ENCODE measurements at places on chromosomes 16 and 17.

DNA sequence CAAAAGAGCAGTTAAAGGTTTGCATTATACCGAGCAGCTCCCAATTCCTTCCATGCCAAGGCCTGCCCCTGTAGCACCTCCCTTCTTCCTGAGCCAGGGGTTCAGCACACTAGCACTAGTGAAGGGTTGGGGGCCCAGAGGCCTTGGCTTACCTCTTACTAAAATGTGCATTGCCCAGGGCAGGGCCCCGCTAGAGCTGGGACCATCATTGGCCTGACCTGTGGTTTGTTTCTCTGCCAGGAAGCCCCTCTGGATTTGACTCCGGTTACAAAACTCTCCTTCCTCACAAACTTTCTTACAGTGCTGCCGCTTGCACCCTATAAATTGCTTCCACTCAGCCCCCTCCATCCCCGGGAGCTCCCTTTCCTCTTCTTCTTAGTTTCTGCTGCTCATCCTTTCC lies 33.8 kb downstream of the MPRIP start:
- DNase-seq, result no peak

DNA sequence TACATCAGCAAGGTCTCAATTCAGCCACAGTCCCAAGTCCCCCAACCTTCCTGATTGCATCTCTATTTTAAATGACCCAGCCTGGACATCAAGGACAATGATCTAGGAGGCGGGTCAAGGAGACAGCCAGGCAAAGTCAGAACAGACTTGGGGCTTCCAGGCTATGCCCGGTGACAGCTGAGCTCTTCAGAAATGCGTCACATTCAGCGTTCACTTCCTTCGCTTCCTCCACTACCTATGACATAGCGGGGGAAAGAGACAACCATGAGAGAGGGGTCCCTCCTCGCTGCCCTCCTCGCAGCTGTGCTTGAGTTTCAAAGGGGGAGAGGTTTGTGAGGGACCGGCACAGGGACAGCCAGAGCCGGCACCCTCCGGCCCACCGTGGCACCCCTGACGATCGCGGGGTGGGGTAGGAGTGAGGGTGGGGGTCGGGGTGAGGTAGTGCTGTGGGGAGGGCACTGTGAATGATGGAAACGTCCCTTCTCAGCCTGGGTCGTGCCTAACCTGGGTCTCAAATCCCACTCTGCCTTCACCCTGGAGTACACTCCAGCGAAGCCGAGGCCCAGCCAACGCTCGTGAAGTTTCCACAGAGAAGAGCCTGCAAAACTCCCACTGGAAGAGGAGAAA lies 12.3 kb upstream of the LGALS3BP start:
- no peak for DNase-seq

DNA sequence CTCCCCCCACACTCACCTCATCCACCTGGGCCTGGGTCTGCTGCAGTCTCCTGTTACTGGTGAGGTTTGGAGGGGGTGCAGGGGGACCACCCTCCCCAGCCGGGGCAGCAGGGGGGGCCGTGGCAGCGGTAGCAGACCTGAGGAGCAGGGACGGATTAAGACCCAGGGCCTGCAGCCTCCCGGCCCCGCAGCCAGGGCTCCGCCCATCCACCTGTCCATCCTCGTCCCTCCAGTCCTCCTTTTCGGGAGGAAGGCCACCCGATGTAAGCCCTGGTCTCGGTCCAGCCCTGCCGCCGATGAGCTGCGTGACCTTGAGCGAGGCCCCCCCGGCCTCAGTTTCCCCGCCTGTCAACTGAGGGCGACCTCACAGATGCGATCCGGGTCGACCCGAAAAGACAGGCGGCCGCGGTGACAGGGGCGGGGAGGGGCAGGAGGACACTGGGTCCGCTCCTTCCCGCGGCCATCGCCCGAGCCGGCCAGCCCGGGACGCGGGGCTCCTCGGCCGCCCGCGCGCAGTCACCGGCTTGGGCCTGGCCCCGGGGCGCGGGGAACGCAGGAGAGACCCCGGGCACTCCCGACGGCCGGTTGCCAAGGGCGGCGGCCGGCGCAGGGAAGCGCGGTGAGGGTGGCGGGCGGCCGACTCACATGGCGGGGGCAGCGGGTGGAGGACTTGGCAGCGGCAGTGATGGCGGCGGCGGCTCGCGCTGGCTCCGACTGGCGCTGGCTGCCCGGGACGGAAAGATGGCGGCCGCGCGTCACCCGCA lies at the start of gene VAMP2:
VAMP2 (minus strand) TSS at position 716 of the 764 bp plus-strand sequence; CDS start at position 647, 69 bp downstream.
- peak; percentile 82 for DNase-seq

GRCh38 chr16:49838441-49839016 lies 17.4 kb downstream of the ZNF423 start:
- DNase-seq, result no peak

- no peak for DNase-seq
Observed at GRCh38 chr16:11251525-11252481, 4.2 kb downstream of the SOCS1 start.

GRCh38 chr16:84074721-84075120 lies 32.1 kb upstream of the SLC38A8 start:
- no peak for DNase-seq

DNA sequence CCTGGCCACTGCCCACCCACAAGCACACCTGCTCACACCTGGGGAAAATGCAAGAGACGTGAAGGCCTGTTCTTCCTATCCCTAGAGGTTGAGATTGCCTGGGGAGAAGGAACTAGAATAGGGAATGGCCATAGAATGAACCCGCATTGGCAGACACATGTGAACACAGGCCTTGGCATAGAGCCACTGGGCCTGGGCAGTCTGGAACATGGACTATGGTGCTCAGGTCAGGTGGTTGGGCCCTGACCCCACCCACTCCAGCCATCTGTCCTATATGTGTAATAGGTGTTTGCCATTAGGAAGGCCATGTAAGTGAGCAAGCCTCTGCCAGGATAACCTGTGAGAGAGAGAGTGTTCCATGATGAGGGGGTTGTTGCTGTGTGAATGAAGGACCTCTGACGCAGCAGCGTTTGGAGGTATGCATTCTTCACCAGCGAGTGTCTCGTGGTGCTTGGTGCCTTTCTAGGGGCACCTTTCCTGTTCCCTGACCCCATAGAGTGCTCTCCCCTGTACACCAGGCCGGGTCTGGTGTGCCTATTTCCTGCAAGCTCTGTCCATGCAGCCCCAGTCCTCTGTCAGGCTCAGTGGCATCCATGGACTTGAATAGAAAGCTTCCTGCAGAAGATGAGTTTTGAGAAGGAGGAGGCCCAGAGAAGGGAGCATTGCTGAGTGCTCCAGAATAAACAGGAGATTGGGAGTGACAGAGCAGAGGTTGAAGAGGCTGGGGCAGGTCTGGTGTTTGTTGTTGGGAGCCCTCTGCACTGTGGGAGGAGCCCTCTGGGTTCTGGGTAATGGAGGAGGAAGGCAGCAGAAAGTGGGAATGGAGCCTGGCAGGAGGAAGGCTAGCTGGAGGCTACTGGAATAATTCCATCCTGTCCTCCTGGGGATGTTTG lies 15.6 kb downstream of the CTRL start:
- DNase-seq, result no peak

DNA sequence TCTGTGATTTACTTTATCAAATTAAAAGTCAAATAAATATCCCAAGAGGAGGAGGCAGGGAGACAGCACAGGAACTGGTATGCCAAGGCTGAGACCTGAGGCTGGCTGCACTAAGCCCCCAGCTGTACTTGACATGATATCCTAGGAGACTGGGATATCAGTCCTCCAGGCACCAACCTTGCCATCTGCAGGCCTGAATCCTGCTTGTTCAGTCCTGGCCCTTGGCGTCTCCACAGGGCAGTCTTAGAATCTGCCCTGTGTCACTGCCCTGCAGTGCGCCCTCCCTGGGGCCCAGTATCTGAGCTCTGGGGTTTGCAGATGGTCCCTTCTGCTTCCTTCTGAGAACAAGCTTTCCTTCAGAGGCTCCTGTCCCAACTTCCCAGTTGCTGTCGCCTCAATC lies 75.9 kb downstream of the HS3ST3A1 start:
- DNase-seq, result no peak

DNA sequence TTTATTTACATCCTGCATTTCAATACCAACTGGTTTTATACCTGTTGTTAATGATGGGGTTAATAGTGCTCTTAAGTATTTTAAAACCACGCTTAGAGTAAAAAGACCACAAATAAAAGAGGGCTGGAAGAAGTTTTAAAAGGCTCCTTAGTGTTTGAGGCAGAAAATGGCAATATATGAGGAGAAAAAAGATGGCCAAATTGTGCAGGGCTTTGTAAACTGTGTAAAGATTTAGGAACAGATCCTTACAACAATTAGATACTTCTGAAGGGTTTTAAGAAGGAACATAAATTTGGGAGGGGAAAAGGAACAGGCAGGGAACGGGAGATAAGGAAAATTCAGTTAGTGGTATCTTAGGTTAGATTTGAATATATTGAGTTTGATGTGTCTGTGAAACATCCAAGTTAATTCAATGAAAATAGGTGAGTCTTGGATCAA lies 12.7 kb downstream of the CDC27 start:
- DNase-seq, result no peak

DNA sequence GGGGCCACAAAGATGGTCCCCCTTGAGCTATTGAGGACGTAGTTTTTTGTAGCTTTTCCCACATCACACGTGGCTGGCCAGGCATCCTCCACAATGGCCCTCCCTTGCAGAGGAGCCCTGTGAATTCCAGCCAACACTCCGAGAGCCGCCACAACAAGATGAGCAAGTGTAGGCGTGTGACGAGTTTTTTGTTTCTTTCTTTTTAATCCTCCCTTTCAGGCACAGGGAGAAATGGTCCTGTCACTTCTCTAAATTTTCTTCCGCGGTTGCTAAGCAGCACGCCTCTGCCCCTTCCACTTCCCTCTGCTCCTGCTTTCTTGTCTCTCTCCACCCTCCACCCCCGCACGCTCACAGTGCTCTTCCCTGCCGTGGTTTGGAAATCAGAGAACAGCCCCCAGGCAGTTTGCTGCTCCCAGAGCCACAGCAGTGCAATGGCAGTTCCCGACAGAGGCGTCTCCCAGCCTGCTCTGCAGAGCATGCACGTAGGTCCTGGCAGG lies 68.0 kb upstream of the MRTFB start:
- DNase-seq, result peak; percentile 14

DNA sequence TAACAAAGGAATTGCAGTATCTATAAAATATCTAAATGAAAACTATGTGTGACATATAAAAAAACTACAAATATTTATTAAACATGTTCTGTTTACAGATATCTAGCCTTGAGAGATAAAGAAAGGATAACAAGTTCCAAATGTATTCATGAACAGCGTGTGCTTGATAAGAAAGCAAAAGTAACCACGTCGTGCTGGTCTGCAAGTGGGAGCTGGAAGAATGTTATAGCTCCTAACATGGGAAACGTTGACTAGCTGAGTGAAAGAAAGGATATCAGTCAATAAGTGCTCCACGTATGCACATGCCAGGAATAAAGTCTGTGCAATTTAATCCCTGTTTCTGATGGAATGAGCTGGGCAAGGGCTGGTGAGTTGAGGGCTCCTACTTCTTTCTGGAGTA lies 71.2 kb upstream of the CDYL2 start:
- no peak for DNase-seq

DNA sequence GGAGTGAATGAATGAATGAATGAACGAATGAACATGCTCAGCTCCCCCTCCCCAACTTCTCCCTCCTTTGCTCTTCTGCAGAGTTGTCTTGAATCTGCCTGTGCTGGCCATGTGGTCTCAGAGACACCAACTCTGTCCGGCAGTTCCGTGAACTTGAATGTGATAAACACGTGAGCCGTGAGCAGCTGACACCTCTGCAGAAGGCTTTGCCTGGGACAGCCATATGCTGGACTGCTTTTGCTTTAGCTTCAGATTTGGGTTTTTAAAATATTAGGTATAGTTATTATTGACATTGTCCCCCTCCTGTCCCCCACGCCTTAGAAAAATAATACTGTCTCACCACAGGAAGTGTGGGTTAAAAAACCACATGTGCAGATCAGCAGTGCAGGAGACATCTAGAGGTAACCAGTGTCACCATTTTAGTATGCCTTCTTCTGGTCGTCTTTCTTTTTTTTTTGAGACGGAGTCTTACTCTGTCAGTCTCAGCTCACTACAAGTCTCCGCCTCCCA lies 83.8 kb downstream of the ABCC1 start:
- peak; percentile 73 for DNase-seq

GRCh38 chr16:87484487-87485331 lies 8.1 kb downstream of the ZCCHC14 start:
- DNase-seq, result peak; percentile 29

DNA sequence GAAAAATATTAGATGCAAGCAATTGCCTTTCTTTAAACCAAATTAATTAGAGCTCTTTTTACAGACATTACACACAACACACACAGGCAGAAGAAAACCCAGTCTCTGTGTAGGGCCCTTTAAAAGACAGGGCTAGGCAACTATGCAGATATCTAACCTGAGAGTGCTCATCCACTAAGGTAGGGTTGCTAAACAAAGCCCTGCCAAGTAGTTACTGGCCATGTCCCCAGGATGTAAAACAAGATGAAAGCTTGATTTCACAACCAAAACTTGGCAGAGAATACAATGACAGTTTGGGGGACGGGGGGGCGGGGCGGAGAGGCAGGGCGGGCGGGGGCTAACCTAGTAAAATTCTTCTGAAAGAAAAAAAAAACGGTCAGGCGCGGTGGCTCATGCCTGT lies 669.0 kb upstream of the CA10 start:
- no peak for DNase-seq

- DNase-seq, result no peak
Observed at GRCh38 chr17:72182371-72182873, 61.6 kb downstream of the SOX9 start.

DNA sequence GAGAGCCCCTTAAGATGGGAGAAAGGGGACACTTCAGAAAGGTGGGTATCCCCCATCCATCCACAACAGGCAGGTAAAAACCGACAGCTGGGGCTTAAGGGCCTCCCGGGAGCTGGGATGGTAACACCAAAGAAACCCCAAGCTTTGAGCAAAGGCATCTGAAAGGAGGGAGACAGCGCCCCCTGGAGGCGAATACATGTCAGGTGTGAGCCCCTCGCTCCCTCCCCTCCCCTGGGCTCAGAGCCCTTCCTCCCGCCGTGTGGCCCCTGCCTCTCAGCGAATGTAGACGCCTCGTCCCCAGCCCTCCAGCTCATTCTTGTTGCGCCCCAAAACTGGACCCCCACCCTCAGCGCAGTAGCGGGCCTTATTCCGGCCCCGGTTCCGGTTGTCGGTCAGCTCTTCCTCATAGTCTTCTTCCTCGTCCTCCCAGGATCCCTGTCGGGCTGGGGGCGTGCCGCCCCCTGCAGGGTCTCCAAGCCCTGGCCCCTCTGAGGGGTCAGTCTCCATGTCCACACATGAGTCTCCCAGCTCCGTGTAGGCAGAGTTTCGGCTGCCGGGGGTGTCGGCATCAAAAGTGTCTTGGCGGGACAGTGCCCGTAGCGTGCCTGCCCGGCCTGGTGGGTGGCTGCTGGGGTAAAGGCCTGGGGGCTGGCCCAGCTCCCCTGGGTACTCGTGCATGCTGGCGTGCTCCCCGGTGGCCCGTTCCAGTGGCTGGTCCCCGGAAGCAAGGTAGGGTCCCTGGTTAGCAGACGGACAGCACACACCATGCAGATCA lies 9.1 kb upstream of the ARL5C start:
- peak; percentile 92 for DNase-seq

DNA sequence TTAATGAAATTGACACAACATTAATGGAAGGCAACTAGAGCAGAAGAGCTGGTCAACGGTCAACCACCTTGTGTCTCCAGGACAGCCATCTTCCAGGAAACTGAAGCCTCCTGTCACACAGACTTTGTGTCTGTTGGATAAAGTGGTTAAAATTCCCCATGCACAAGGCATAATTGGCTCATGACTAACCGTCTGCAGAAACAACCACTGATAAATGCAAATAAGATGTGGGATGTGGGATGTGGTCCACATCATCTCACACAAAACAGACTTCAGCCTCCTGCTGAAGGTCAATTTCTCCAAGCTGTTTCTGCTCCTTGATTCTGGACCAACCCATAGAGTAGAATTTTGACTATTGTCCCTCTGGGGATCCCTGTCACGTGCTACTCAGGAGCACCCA lies 26.9 kb upstream of the XYLT1 start:
- no peak for DNase-seq

GRCh38 chr17:79388556-79389295 lies 222.1 kb downstream of the RBFOX3 start:
- peak; percentile 55 for DNase-seq

Measured in hematopoietic multipotent progenitor cell treated with erythropoietin and hydrocortisone succinate and interleukin-3 and kit ligand, for 6 days (in vitro differentiated cells).